ENCODE measurements at places on chromosomes 3 and 15.

- no peak for DNase-seq
These were observed 124.1 kb upstream of the RASGRP1 start for GRCh38 chr15:38688761-38689160.

- no peak for DNase-seq
These were observed 68.2 kb downstream of the SUMF1 start for GRCh38 chr3:4398941-4399245.

- DNase-seq: no peak
These were observed 67.5 kb downstream of the TMEM39A start for GRCh38 chr3:119395923-119396358.

DNA sequence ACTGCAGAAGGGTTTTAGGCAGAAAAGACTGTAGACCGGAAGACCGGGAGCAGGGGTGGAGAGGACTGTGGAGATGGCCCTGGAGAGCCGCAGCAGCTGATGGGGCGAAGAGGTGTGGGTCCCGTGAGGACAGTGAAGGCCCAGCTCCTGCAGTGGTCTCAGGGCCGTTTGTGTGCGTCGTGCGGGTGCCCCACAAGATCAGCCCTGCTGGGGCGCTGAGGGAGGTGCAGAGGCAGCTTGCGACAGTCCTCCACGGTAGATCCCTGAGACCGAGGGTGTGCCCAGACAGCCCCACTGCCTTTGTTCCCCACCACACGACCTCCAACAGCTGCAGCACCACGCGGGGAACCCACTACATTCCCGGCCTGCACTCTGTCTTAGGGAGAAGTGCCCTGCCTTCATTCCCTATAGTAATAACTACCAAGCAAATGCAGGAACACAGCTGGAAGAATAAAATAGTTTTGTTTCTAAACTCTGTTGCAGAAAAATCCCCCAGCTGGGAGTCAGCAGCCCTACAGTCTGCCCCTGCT is 19.0 kb upstream of the CRABP1 start:
- no peak for DNase-seq

- no peak for DNase-seq
These were observed 371.3 kb downstream of the ERC2 start for GRCh38 chr3:56096999-56097398.

GRCh38 chr3:193377591-193377990 is 962 bp downstream of the ATP13A5 start:
- DNase-seq: no peak

DNA sequence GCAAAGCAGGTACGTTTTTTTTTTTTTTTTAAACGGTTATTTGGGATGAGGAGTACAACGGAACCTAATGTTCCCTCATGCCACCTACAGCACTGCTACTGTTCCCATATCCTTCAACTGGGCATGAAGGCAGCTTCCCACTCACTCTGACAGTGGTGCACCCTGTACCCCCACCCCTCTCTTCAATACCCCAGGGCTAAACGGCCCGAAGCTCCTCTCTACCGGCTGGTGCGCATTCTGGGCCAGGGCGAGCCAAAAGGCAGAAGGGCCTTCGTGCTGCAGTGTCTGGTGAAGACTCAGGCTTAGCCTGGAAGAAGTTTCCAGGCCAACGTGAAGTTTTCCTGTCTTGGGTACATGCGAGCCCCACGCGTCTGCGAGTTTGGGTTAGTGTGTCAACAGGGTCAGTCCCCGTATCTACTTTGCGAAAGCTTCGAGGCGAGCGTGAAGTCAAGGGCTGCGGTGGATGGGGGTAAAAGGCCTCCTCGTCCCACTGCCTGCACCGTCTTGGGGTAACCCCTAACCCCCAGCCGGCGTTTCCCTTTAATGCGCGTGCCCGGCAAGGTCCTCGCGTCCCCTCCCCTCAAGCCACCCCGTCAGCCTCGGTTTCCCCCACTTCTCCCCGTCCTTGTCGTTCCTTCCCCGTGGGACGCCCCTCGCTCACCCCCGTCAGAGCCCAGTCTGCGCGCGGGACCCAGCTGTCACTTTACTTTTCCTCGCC is 765 bp upstream of the UBE2E2 start:
- peak; percentile 25 for DNase-seq

- no peak for DNase-seq
These were observed 335.1 kb downstream of the EFHB start for GRCh38 chr3:19598870-19599269.

GRCh38 chr3:52742418-52743041 is 28.2 kb downstream of the NEK4 start:
- DNase-seq: peak; percentile 55

- DNase-seq: no peak
These were observed 71.4 kb downstream of the TFDP2 start for GRCh38 chr3:142077859-142078500.

DNA sequence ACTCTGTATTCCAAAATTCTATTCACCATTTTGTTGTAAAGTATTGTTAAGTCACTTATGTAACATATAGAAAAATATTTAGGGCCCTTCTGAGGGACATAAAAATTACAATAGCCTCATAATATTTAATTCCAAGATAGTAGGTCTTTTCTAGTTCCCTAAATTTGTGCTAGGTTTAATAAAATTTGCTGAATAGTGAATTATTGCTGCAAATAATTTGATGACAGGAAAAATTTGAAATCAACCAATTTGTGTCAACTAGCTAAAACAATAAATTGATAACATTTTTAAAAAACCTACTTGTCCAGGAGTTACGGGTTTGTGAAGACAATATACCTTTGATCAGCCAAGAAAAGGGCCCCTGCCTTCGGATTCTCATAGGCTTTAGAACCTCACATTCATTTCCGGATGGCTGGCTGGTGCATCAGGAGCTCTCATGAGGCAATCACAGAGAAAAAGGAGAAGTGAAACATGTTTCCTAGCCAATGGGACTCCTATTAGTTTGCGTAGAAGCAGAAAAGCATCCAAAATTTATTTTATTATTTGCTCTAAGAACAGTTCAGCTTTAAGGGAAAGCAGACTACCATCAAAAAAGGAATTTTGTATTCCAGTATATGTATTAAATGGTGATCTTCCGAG is 177.2 kb downstream of the LRRC3B start:
- DNase-seq: no peak

DNA sequence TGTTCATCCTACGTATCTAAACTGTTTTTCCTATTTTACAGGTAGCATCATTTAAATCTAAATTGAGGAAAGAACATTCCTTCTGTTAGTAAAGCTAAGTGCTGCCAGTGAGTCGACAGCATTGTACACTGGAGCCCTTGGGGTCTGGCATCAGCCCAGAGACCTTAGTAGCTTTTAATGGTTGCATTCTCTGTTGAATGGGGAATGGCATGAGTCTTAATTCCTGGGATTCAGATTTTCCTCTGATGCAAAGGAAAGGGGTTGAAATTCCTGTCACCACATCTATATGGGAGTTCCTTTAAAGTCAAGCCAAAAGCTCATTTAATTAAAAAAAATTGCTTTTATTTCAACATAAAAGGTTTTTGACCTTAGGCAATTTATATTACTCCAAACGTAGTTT is 148.4 kb upstream of the GBE1 start:
- no peak for DNase-seq

DNA sequence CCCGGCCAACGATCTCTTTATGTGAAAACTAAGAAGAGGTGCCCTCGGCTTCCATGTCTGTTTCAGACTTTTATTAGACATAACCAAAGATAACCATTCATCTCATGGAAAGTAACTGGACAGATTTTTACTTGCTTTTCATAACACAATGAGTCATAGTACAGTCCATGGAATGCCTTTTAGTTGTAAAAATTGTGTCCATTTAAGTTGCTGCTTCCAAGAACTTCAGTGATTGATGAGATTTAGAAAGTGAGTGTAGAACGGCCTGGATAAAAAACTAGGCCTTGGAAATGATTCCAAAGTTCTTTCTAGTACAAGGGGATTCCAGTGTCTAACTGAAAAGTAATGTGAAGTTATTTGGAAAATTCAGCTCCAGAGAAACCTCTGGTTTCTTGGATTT is 10.8 kb downstream of the EIF2AK4 start:
- peak; percentile 63 for DNase-seq

DNA sequence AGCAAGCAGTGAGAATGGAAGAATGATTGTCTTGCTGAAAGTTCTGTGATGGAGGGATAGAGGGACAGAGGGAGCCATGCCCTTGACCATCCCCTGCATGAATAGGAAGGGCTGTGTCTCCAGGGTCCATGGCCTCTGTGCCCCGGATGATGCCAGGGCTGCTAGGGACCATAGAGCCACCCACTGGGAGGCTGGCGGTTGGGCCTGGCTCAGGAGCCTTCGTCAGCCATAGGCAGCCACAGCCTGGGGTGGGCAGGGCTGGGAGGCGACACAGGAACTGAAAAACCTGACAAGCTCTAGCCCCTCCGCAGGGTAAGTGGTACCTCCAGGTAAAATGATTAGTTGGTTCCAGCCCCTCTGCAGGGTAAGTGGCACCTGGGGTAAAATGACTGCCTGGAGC is 19.1 kb upstream of the LAMP3 start:
- no peak for DNase-seq

GRCh38 chr15:84599906-84600305 is 903 bp upstream of the ZSCAN2 start:
- DNase-seq: no peak

DNA sequence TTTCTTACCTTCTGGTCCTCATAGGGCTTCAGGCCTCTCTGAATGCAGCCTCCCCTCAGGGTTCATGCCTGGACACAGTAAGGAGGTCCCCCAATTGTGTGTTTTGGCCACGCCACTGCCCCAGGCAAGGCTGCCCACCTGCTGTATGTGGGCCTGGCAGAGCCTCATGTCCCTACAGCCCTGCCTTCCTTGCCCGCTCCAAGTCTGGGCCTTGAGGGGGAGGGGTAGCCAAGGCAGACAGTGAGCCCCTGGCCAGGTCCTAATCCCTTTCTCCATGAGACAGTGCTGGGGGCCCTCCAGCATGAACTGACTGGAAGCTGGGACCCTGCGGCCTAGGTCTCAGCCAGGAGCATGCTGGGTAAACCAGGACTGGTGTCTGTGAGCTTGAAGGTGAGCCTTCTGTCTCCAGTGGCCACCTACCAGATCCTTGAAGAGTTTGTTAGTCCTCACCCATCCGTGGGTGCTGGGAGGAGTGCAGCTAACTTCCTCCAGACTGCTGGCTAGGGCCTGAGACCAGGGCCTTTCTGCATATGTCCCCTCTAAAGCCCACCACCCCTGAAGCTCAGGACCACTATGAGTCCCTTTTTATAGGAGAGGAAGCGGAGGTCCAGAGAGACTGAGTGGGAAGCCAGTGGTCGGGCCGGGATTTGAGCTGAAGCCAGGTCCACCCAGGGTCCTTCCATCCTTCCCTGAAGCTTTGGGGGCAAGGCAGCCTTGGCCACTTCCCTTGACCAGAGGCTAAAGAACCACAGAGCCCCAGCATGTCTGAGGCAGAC is 8.7 kb downstream of the ZBTB47 start:
- DNase-seq: no peak

DNA sequence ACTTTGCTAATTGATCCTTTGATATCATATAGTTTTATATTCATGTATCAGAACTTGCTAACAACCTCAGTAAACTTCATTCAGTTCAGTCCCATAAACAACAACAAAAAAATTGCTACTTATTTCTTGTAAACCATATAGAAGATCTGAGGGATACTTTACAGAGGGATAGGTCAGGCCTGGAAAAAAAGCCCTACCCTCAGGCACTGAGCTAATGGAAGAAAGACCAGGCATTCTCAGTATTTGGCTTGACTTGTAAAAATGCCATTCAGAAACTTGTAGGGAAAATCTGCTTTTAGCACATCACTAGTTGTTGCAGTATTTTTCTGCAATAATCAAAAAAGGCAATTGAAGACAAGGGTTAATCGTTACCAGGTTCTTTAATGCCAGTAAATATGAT is 33.1 kb downstream of the ARMC8 start:
- DNase-seq: no peak

DNA sequence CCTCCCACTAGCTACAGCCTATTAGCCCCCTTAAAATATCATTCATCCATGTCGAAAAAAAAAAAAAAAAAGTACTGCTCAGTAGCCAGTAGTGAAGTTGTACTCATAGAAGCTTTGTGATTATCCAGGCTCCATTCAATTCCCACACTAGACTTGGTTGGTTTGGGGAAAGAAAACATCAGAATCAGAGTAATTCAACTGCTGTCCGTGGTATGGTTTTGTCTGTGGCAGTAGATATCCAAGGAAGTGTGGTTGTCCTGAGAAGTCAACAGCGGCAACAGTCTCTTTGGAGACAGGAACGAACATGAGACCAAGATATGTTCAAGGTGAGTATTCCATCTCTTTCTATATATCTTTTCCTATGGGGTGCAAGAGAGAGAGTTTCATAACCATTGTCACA is 99.2 kb downstream of the GOLIM4 start:
- DNase-seq: no peak

- DNase-seq: no peak
These were observed 1.6 kb downstream of the RUVBL1 start for GRCh38 chr3:128122013-128122412.

- DNase-seq: peak; percentile 67
These were observed 16.7 kb downstream of the KAT2B start for GRCh38 chr3:20056725-20057611.

DNA sequence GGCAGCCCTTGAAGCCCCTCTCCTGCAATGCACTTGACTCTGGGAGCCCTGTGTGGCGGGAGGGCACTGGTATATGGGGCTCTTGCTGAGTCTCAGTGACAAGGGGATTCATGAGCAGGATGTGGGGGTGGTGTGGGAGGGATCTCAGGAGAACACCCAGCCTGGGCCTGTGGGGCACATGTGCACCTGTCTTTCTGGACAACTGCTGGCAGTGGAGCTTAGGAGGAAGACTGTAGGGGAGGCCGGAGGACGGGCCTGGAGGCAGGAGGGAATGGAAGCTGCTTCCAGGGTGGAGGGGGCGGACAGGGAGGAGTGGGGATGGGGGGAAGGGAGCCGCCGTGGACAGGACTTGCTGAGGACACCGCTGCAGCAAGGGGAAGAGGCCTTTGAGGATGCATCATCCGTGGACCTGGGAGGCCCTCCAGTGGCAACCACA is 10.8 kb upstream of the SNRPA1 start:
- DNase-seq: no peak

DNA sequence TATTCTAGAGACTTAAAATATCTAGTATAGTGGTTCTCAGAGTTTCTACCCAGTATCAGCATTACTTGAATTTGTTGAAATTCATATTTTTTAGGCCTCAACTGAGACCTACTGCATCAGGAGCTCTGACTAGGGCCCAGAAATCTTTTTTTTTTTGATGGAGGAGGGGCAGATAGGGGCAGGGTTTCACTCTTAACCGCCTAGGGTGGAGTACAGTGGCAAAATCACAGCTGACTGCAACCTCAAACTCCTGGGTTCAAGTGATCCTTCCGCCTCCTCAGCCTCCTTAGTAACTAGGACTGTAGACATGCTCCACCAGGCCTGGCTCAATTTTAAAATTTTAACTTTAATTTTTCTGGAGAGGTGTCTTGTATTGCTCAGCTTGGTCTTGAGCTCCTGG is 36.6 kb downstream of the CHD2 start:
- DNase-seq: no peak
